ENCODE measurements at places on chromosomes 3 and 15. TPM values are rescaled to one million over a fixed set of nuclear protein-coding genes. Genes with fewer than 3 reads are reported as not detected.

ZPLD1 gene
- total RNA-seq, result not detected

MESP2 gene
- not detected for total RNA-seq

TMC3 gene
- total RNA-seq, result not detected

MIX23 gene
- total RNA-seq, result 31.7 TPM

CYP8B1 gene
- not detected for total RNA-seq

DNA sequence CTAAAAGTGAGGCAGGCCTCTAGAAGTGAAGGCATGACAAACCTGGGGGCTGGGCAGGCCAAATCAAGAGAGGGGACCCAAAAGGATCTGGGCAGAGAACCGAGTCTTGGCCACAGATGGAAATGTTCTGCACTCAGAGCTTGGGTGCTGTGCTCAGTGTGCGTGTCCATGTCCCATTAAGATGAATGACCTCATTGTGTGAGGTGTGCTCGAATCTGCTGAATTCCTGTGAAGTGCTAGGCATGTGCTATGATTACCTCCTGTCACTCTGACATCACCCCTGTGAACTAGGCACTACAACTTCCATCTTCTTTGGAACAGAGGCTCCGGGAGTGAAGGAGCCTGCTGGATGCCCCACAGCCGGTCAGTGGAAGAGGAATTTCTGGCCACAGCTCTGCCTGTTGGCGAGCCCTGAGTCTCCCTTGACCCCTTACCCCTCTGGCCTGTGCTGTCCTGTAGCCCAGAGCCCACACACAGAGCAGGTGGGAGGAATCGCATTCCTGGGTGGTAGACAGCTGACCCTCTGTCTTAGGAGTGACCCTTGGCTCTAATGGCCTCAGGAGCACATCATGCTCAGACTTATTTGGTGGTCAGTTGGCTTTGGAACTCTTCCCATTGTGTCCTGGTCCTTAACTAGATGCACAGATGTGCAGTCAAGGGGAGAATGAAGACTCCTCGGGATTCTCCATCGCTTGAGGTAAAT lies 67.6 kb upstream of the CTDSPL start:
- no peak for DNase-seq

- no peak for DNase-seq
Observed at GRCh38 chr3:120498556-120499346, 48.0 kb upstream of the FSTL1 start.

- no peak for DNase-seq
Observed at GRCh38 chr3:67047051-67047450, 48.9 kb downstream of the KBTBD8 start.

DNA sequence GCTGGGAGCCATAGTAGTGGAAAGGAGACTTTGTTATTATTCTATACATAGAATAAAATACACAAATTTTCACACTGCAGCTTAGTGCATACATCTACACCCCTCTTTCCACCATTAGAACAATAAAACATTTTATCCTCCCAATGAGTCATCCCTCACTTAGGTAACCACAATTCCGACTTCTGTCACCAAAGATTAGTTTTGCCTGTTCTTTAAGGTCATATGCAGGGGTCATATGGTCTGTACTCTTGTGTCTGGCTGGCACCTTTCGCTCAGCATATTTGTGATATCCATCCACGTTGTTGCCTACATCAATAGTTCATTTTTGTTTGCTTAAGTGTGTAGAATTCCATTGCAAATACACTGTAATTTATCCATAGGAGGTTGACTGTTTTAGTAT lies 399.4 kb downstream of the SHQ1 start:
- DNase-seq, result no peak

DNA sequence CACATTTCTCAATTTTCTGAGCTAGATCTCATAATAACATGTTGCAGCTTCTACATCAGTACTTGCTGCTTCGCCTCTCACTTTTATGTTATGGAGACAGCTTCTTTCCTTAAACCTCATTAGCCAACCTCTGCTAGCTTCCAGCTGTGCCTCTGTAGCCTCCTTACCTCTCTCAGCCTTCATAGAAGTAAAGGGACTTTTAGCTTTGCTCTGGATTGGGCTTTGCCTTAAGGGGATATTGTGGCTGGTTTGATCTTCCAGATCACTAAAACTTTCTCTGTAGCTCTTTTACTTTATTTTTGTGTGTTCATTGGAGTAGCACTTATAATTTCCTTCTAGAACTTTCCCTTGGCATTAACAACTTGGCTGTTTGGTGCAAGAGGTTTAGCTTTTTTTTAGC lies 150.1 kb downstream of the ATG7 start:
- no peak for DNase-seq

DNA sequence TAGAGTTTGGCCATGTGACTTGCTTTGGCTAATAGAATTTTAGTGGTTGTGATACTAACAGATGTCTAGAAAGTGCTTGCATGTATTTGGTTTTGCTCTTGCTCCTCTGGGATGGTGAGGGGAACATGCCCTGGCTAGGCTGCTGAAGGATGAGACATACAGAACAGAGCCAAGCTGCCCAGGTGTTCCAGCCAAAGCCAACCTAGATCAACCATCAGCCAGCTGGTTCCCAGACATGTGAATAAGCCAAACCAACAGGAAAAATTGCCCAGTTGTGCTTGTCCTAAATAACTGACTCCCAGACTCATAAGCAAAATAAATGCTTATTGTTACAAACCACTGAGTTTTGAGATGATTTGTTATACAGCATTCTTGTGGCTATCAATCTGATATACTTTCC lies 292.6 kb downstream of the SUCLG2 start:
- no peak for DNase-seq

- DNase-seq, result no peak
Observed at GRCh38 chr3:183148056-183148455, 14.5 kb downstream of the LAMP3 start.
